ENCODE measurements at places on chromosomes 2 and 18.
A peak's percentile ranks its signal among the peaks of the same experiment; 100 is the strongest.

DNA sequence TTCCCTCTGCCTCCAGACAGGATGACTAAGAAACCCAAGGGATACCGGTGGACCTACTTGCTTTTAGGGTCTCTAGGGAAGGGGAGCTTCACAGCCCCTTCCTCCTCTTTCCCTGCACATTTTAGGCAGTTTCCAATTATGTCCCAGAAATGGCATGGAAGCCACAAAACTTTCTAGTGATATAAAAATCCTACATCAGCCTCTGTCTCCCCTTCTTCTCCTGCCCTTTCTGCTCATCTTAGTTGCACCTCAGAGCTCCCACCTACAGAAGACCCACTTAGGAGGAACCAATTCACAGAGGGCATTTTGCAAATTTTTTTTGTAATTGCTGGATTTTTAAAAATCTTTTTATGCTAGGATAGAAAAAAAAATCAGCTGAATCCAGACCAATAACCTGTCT is 263.1 kb downstream of the TNS1 start:
- DNase-seq, result no peak

- DNase-seq, result no peak
These were observed 134.3 kb upstream of the CTDP1 start for GRCh38 chr18:79545255-79545654.

DNA sequence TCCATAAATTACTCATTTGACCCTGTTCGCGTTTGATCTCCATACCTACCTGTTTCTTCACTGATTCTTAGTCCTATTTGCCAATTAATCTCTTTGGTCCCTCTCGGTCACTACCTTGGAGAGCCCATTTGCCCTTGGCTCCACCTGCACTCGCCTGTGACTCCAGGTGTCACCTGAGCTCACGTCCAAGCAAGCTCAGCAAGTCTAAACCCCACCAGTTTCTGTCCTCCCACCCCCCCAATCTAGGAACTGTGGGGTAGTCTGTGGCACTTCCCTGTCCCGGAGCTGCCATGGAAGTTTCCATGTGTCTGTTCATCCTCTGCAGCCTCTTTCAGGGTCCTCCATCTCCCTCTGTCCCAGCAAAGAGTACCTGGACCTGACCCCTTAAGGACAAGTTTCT is 68.1 kb upstream of the BCL2L11 start:
- DNase-seq, result no peak

GRCh38 chr18:35477497-35477896 is 20.3 kb downstream of the INO80C start:
- no peak for DNase-seq

- DNase-seq, result no peak
These were observed 7.6 kb upstream of the FARSB start for GRCh38 chr2:222663479-222663878.

- peak; percentile 26 for DNase-seq
These were observed 515 bp downstream of the TSHZ1 start for GRCh38 chr18:75211002-75211621.

DNA sequence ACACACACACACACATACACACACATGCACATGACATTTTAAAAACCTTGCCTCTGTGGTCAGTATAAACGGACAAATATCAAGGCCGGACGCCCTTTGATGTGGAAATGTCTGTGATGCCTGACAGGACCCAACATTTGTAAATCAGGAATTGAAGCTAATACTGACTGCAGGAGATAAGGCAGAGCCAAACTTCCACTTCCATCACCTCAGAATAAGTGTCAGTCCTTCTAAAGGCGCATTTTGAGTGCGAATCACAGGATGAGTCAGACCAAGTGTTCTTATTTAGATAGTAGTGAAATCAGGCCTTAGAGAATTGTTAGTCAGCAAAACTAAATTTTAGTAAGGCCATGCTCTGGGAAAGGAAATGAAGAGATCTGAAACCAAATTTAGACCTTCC is 211.7 kb upstream of the LRATD1 start:
- DNase-seq, result no peak

GRCh38 chr2:99845296-99845695 is 297.1 kb downstream of the AFF3 start:
- DNase-seq, result no peak

DNA sequence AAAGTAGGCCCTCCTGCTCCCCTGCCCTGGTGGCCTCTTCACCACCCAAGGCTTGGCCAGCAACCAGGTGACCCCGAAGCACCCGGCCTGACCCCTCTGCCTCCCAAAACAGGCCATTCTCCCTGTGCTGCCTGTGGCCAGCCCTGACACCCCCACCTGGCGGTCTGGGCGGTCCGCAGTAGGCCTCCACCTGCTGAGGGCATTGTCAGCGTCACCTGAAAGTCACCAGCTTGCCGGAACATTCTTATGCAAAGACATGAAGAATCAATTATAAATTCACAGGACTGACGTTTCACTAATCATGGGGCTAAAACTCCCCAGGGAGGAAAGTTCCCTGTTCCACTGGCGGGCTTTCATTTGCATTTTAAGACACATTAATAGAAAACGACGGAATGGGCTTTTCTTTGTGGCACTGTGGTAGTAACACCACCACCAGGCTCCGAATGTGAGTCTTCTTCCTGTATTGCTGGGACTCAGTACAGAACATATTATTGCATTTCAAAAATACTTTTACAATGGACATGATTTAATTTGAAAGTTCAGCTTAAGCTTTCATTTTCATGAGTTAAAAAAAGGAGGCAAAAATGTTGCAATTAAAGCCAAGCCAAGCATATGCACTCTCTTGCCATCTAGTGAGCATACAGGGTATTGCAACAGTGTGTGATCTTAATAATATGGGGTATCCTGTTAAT is 57.4 kb downstream of the ADI1 start:
- DNase-seq, result peak; percentile 55

- DNase-seq, result peak; percentile 37
These were observed 1.8 kb upstream of the XRCC5 start for GRCh38 chr2:216107320-216107719.

GRCh38 chr2:18830962-18831361 is 241.6 kb upstream of the NT5C1B start:
- no peak for DNase-seq

GRCh38 chr18:5180254-5180653 is 16.8 kb downstream of the AKAIN1 start:
- DNase-seq, result no peak
